ENCODE measurements at places on chromosomes 1 and 21.

DNA sequence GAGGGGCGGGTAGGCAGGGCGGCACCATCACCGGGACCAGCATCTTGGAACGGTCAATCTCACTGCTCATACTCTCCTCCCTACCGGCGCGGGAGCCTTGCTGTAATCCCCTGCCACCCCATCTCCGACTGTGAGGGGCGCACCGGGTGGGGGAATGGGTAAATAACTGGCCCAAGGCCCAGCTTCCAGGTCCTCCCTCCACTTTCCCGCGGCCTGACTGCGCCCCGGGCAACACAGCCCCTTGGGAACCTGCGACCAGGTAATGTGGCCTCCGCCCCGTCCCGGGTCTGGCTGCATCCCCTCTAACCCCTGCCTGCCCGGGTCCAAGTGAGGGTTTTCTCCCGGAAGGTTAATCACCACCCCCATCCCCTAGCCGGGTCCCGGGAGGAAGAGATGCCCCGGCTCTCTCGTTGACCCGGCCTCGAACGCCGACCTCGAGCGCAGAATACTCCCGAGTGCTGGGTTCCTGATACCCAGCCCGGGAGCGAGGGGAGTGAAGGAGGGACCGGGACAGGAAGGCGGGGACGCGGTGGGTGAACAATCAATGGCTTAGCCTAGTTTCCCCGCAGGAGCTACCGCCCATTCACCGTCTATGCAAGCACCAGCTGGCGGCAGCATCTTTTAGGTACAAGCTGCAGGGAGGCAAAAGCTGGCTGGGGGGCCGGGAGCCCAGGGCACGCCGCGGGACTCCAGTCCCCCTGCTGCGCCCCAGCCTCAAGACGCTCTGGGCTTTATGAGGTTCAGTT lies 5.9 kb upstream of the LHX9 start:
- no peak for DNase-seq

DNA sequence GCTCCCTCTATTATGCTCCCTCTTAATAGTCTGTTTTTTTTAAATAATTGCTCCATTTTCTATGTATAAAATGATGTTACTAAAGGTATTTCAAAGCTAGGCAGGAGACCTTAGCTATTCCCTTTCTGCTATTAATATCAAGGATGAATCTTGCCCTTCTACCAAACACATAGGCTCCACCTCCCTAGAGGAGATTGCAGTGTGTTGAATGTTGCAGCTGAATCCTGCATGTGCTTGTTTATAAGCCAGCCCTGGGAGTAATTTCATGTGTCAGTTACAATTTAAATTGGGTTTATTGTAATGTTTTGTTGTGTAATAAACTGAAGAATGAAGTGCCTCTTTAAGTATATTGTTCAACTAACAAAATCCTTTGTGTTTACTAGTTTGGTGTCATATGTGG lies 66.0 kb downstream of the TMEM200B start:
- DNase-seq, result no peak

- no peak for DNase-seq
Measured at GRCh38 chr1:227437495-227438008, 119.3 kb upstream of the CDC42BPA start.

- no peak for DNase-seq
Measured at GRCh38 chr1:30661311-30661710, 62.1 kb downstream of the MATN1 start.

GRCh38 chr1:20724364-20725188 lies 6.8 kb upstream of the KIF17 start:
- no peak for DNase-seq

DNA sequence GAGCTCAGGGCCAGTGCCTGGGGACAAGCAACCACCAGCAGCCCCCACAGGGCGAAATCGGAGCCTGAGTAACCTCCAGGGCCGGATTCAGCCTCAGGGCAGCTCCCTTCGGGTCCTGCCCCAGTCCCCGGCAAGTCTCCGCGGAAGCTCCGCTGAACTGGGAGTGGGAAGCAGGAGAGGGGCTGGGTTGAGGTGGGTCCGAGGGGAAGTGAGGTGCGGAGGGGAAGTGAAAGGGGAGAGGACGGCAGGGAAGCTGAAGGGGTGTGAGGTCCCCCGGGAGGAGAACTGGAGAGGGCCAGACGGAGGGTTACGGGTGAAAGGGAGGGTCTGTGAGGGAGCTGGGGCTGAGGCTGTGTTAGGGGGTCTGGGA lies 560 bp downstream of the PADI2 start:
- no peak for DNase-seq

GRCh38 chr1:151541752-151542151 lies 1.6 kb downstream of the TUFT1 start:
- DNase-seq, result no peak

GRCh38 chr1:87829360-87829759 lies 500.7 kb downstream of the LMO4 start:
- DNase-seq, result no peak

GRCh38 chr1:10068605-10069294 lies 36.0 kb downstream of the UBE4B start:
- DNase-seq, result no peak

- no peak for DNase-seq
Measured at GRCh38 chr1:45752441-45753052, 2.1 kb upstream of the IPP start.

GRCh38 chr1:44884746-44885145 lies 41.7 kb upstream of the PTCH2 start:
- DNase-seq, result no peak

DNA sequence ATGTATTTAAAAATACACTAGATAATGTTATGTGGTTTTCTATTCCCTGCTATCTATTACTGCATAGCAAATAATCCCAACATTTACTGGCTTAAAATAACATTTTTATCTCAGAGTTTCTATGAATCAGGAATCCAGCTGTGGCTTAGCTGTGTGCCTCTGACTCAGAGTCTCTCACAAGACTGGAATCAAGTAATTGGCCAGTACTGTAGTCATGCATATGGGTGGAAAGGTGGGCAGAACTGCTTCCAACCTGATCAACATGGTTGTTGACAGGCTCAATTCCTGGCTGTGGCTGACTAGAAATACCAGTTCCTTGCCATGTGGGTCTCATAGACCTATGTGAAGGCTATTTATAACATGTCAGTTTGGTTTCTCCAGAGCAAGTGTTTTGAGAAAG lies 131.8 kb downstream of the PDE4B start:
- no peak for DNase-seq

DNA sequence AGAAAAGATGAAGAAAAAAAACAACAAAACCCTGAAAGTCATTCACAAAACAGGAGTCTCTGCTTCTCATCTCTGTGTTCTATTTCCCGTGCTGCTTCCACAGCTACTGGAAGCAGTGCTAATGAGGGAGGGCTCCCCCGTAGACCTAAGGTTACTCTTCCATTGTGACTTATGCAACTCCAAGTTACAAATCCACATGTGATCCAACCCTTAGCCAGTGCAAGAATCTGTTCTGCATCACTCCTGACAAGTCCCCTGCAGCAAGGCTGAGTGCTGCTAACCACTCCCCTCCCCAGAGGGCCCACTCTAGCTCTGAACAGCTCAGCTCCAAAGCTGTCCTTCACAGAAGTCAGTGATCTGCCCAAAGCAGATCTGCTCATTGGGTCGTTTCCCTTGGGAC lies 10.3 kb downstream of the DNALI1 start:
- no peak for DNase-seq

- no peak for DNase-seq
Measured at GRCh38 chr1:207058878-207059867, 6.1 kb downstream of the PFKFB2 start.

DNA sequence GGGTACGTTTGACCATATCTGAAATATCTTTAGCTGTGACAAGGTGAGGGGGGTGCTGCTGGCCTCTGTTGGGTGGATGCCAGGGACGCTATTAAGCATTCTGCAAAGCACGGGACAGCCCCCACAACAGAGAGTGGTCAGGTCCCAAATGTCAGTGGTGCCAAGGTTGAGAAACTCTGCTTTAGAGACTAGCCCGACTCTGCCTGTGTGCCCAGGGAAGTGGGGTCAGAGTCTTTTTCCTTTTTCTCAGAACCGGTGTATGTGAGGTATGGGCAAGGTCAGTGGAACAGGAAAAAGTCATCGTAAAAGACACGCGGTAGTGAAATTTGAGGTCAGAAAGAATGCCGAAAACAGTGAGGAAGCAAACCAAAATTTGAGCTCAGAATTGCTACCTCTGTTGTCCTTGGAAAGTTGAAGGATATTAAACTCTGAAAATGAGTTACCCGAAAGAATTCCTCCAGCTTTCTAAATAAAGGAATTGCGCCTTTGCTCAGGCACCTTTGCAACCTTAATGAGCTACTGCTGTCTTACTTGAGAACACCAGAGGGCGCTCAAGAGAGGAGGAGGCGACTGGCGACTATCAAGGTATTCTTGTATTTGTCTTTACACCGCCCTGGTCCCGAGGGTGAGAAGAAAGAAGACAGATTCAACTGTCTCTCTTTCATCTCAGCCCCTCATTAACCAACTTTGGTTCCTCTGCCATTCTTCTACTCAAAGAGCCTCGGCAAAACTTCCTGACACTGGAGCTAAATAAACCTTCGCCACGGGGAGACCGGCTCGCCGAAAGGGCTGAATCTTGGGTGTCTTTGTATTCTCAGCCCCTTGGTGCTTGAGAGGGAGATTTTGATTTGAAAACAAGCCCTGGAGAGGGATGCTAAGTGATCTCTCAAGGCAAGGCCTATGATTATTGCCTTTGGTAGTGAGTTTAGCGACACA lies 85.4 kb upstream of the OLIG2 start:
- DNase-seq, result peak; percentile 47

DNA sequence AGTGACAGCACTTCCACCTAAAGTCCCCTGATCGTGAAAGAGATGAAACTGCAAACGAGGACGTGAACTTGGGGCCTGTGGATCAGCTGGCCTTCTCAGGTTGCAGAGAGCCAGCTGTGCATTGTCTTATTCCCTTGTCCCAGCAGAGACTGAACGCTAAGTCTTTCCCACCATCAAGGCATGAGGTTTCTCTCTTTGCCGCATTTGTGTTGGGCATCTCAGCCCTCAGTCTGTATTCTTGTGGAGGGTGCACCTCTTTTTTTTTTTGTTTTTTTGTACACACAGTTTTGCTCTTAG lies 71.4 kb downstream of the KIF26B start:
- DNase-seq, result no peak

- DNase-seq, result peak; percentile 34
Measured at GRCh38 chr1:169427081-169427641, at the start of gene CCDC181. CCDC181 (minus strand) TSS chr1:169427474; CDS start chr1:169424927, 2,547 bp downstream.

- no peak for DNase-seq
Measured at GRCh38 chr1:160813215-160813614, 17.2 kb downstream of the LY9 start.

DNA sequence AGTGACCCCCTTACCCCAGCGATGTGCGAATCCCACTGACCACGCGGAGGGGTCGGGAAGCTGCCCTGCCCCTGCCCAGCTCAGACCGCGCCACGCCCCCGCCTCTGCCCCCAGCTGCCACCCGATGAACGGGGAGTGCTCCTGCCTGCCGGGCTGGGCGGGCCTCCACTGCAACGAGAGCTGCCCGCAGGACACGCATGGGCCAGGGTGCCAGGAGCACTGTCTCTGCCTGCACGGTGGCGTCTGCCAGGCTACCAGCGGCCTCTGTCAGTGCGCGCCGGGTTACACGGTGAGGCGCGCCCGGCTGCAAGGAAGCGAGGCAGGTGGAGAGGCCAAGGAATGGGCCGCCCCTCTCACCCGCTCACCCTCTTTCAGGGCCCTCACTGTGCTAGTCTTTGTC lies 11.9 kb upstream of the LRRC71 start:
- no peak for DNase-seq

DNA sequence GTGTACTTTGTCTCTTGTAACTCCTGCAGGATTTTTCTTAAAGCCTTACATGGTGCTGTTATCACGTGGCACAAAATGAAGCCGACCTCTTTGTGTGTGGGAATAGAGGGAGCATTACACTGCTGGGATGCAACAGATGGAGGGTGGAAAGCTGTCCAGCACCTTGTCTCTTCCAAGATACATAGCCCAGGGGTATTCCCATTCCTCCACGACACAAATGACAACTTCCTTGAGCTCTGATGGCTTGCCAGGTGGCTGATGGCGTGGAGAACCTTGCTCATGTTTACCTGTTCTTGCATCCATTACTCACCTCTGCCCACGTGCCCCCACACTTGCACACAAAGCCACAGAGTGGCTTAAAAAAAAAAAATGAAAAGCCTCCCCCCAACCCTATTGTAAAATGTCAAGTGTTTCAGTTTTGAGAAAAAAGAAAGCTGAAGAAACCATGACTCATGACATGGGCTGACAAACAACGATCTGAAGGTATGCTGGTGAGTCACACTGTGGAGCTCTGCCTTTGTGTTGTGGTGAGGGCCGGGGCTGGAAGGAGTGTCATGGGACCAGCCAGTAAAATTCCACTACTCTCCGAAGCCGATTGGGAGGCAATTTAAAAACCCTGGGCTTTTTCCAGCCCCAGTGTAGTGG lies 32.0 kb upstream of the ATP5PO start:
- peak; percentile 78 for DNase-seq

DNA sequence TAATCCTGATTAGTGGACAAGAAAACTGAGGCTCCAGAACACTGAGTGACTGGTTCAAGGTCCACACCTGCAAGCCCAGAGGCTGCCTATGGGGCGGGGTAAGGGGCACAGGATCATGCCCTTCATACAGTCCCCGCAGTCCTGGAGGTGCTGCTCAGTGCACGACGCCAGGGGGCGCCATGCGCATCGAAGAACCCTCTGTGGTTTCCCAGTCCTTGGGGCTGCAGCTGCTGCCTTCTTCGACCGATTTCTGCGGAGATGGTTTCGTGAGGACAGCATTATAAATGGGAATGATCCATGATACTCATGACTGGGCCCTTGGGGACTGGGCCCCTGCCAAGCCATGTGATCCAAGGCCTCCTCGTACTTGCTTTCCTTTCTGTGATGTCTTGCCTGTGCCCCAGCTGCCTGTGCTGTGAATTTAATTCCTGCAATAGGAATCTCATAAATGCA lies 37.1 kb upstream of the ARHGEF10L start:
- peak; percentile 77 for DNase-seq

DNA sequence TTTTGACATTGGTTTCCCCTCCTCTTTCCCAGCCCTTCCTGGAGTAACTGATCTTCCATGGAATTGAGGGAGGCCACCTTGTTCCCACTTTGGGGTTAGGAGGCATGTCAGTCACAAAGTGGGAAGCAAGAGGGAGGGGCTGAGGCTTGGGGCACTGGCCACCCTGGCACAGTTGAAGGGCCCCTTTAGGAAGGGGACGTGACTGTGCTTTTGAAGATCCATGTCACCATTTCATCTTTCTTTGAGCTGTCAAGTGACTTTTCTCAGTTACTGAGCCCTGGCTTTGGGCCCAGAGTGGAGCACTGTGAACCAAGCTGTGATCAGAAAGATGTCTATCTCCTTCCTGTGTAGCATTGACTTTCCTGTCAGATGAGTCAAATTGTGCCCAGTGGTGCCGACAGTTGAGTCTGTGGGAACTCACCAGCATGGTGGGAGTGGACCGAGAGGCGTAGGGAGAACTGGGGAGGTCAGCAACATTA lies 38.5 kb upstream of the TDRD10 start:
- no peak for DNase-seq

Data from GM10248 (cell line).